ENCODE measurements at places on chromosomes 5 and 9.

GRCh38 chr9:128138001-128138400, 10.5 kb upstream of the PTGES2 start:
- DNase-seq: no peak

DNA sequence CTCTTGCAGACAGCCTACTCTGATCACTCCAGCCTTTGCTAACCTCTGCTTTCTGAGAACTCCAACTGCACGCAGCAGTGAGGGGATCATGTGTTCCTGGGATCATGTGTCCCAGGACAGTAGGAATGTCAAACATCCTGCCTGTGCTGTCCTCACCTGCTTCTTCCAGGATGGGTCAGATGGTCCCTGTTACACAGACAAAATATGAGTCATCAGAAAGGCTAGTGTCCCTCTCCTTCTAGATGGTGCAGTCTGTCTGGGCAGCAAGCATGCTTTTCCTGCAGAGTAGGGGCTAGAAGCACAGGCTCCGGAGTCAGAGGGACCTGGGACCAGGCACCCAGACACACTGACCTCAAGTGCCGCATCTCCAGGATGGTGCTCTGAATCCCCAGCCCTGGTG, 20.1 kb upstream of the SLC25A48 start:
- DNase-seq: no peak

DNA sequence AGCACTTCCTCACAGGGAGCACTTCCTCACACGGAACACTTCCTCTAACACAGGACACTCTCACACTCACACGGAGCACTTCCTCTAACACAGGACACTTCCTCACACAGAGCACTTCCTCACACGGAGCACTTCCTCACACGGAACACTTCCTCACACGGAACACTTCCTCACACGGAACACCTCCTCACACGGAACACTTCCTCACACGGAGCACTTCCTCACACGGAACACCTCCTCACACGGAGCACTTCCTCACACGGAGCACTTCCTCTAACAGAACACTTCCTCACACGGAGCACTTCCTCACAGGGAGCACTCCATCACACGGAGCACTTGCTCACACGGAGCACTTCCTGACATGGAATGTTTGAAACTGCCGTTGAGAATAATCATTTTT, 13.4 kb downstream of the POMT1 start:
- no peak for DNase-seq

- DNase-seq: no peak
Observed at GRCh38 chr5:123965626-123966025, 453.6 kb downstream of the CSNK1G3 start.

DNA sequence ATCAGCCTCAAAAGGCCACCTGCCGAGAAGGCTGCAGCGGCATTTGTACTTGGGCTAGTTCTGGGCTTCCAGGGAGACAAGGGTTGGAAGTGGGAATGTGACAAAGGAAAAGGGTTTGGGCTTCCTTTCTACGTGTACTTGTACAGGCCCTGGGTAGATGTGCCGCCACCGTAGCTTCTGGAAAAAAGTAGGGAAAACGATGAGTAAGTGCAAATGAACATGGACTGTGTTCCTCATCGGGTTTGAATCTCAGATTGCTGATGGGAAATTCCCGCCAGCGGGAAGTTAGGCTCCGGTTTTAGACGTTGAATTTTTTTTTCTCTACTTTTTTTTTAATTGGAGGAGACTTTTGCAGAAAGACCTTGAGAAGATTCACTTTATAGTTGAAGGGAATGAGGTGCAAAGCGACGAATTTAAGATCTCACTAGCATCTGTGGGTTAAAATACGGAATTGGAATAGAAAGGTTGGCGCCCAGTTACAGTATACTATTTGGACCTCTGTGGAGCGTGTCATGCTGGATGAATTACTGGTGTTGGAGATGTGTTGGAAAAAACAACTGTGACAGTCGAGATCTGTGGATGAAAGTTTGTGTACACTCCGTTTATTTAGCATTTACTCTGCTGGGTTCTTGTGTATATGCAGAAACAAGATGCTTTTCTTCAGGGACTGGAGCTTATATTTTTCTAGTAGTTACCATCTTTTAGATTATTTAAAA, 1.2 kb downstream of the G3BP1 start:
- no peak for DNase-seq

GRCh38 chr5:147780924-147781573, 1.5 kb downstream of the JAKMIP2 start:
- no peak for DNase-seq

DNA sequence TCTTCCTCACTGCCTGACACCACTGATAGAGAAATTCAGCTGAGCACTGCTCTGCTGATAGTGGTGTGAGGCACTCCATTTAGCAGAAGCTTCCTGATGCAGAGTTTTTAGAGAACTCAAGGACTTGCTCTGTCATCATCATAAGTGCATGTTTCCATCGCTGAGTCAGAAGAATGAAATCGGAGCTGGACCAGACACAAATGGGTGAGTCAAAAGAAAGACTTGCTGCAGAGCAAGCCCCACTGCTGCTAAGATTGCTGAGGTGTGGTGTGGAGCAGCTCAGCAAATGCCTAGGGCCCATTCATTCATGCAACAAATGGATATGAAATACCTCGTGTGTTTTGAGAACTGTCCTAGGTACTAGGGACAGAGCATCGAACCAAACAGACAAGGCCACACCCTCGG, 410.2 kb upstream of the SLC30A5 start:
- no peak for DNase-seq

DNA sequence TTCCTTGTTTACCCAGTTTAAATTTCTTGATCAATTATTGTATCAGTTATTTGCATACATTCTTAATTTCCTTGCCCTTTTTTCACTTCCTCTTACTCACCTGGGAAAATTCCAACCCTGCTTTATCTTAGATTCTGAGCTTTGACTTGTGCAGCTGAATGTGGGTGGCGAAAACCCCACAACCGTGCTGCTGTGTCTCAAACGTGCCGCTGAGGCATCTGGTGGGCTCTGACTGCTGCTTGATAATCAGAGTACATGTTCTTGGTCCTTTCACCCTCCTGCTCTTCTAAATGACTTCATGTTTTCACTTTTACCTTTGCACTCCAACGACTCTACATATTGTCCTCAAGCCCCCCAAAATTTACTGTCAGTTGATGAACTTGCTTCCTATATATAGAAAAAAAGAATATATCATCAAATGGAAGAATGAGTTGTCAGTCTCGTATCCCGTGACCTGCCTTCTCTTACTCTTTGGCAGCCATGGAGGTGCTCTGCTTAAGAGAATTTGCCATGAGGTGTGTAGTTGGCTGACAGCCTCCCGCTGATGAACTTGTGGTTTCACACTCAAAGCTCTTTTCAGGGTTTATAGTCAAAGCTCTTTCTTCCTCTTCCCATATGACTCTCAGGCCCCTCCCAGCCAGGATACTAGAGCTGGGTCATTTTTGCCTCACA, 14.0 kb upstream of the JAK2 start:
- peak; percentile 74 for DNase-seq

GRCh38 chr5:153534102-153534501, 43.6 kb downstream of the GRIA1 start:
- DNase-seq: no peak

GRCh38 chr9:6632516-6633183, 12.9 kb downstream of the GLDC start:
- DNase-seq: no peak

DNA sequence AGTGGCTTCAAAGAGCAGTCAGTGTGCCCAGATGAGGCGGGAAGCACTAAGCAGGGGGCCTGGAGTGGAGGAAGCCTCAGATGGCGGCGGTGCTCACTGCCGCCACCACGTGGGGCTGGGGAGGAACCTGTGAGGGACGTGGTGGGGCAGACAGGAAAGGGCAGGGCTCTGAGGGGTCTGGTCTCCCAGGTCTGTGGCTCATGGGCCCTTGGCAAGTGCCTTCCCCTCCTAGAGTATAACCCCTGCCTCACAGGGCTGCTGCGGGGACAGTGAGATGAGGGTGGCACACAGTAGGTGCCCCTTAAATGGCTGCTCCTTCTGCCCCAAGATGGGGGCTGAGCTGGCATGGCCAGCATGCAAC, 26.6 kb downstream of the NR5A1 start:
- DNase-seq: no peak

DNA sequence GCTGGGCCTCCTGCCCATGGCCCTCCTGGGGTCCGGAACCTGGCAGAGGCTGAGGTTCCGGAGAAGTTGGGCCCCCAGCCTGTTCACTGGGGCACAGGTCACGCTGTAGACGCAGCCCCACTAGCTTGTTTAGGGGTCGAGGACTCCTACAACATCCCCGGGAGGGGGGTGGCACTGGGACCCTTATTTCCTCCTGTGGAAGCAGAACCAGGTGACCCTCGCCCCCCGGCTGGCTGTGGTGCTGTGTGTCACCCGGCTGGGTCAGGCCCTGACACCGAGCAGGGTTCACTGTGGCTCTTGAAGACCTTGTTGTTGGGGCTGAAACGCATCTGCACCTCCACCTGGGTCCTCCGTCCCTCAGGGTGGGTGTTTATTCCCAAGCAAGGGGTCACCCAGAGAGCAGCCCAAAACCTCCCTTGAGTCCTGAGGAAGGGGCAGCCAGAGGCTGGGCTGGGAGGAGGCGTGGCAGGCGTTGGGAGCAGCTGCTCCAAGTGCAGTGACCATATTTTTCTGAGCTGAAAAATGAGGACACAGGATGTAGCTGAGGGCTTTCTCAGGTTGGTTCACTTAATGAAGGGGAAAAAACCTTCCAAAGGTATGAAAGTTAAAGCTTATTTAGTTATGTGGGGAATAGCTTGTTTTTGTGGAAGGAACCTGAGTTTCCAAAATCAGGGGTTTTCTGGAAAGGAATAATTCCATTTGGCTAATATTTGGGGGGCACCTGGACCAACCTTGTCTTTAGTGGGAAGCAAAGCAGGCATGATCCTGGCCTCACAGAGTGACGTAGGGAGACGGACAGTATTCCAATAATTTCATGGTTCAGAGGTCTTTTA, 164.7 kb upstream of the IER5L start:
- no peak for DNase-seq

DNA sequence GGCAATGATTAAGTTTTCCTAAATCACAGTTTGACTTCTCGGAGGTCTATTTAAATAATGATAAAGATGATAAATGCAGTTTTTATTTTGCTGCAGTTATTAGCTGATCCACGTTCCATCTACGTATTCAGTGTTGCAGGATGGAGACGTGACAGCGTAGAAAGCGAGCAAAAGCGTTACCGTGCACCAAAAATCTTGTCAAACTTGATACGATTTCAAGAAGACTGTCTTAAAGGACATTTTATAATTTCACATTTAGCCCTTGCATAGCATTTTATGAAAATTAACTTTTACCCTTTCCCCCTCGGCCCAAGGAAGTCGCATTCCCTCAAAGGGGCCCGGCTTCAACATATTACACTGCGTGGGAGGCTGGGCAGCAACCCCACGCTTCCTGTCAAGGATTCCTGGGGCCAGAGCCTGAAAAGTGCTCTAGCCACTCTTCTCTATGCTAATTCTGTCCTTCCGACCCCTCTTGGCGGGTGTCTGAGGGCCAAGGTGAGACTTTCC, 7.1 kb upstream of the PURA start:
- DNase-seq: no peak

DNA sequence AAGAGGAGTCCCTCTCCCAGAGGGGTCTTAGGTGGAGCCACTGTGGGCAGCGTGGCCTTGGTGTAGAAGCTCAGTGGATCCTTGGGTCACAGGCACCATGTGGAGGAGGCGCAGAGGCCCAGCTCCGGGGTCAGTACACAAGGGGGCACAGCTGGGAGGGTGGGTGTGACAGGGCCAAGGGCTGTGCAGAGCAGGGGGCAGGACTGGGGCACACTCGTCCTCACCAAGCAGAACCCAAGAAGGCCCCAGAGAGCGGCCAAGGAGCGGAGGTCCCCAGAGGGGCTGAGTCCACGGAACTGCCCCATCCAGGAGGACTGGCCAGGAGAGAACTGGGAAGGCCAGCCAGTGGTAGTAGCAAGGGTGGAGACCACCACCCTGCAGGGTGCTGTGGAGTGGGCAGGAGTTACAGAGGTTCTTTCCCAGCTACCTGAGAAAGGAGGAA, 2.5 kb upstream of the LPCAT1 start:
- DNase-seq: peak; percentile 25

GRCh38 chr5:175337680-175338079, 106.3 kb downstream of the DRD1 start:
- DNase-seq: no peak

GRCh38 chr9:89778100-89779090, 173.6 kb downstream of the GADD45G start:
- DNase-seq: peak; percentile 7

DNA sequence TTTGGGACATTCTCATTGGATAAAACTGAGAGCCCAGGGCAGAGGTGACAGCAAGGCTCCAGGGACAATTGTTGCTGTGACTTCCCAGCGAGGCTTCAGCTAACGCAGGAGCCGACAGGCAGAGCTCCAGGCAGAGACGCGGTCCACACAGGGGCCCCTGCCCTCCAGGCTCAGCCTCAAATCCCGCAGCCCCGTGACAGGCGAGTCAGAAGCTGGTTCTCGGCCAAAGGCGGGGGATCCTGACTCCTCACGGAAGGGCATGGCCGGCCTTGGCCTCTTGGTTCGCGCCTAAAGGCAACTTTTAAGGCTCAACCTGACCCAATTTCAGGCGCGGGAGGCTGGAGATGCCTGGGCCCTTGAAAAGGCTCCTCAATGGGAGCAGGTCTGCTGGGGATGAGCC, 21.3 kb downstream of the SLC12A7 start:
- DNase-seq: no peak

- DNase-seq: no peak
Observed at GRCh38 chr5:2886531-2886930, 135.1 kb upstream of the IRX2 start.

DNA sequence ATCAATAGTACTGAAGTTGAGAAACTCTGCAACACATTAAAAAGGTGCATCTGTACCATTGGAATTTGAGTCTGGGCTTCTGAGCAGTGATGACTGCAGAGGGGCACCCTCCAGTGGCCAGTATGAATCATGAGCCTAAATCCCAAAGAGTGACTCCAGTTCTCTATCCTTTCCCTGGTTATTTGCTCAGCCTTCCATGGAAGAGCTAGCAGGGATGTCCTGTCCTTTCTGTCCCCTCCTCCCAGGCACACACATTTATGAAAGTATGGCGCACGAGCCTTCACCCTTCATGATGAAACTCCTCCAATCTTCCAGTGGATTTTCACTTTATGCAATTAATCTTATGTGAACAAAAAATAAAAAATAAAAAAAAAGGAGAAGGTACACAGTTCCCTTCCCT, 81.0 kb downstream of the ESM1 start:
- DNase-seq: no peak

DNA sequence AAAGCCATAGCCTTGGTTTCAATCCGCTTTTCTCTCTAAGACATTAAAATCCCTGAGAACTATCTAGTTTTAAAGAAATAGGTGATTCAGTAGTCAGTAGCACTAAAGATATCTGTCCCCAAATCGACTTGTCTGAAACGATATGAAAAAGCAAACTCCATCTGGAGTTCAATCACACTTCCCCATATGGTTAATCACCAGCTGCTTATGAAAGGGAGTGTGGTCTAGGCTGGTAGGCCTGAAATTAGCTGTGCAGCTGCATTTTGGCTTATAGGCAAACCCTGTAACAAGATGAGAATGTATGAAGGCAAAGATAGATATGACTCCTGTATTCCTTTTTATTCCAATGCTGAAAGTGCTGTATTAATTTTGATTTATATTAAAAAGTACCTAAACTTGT, 65.9 kb downstream of the DMRTA1 start:
- no peak for DNase-seq
